ENCODE measurements at places on chromosomes 12 and 14.
A peak's percentile ranks its signal among the peaks of the same experiment; 100 is the strongest.

GRCh38 chr12:25574761-25575160 lies 21.7 kb upstream of the LMNTD1 start:
- DNase-seq, result no peak

GRCh38 chr14:32230181-32230580 lies 27.1 kb upstream of the RNU6-8 start:
- no peak for DNase-seq

- DNase-seq, result no peak
These were observed 38.3 kb downstream of the PRMT8 start for GRCh38 chr12:3529281-3529680.

DNA sequence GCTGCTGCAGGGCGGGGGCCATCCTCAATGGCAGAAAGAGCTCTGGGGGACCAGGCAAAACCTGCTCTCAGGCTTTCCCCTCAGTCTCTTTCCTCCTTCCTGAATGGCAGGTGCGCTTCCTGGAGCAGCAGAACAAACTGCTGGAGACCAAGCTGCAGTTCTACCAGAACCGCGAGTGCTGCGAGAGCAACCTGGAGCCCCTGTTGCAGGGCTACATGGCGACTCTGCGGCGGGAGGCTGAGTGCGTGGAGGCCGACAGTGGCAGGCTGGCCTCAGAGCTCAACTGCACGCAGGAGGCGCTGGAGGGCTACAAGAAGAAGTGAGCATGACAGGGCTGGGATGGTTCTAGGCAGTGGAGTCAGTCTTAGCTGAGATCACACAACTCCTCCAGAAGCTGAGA lies 22.9 kb upstream of the KRT83 start:
- DNase-seq, result no peak

DNA sequence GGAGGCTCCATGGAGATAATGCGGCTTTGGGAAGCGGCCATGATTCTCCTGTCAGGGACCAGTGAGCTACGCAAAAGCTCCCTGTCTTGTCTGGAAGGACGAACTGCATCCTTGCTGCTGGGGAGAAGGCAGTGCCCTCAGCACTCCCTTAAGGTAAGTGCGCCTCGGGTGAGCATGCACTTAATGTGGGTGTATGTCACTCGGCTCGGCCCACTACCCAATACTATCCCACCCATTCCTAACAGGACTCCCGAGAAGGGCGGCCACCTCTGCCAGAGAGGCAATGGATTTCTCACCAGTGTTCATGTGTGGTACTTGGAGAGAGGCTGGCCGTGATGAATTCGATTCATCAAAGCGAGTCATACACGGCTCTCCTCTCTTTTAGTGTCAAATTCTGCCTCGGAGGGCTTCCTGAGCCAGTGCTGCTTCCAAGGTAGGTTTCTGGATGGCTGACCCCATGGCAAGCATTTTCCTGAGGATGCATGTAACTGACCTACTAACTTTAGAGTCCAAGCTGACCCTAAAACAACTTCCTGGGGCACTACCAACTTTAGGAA lies 151.7 kb upstream of the RTL1 start:
- DNase-seq, result no peak

GRCh38 chr14:85248881-85249635 lies 280.9 kb upstream of the FLRT2 start:
- no peak for DNase-seq

- DNase-seq, result no peak
These were observed 8.8 kb downstream of the SMOC1 start for GRCh38 chr14:69887740-69888657.

GRCh38 chr12:131003716-131004045 lies 50.0 kb downstream of the ADGRD1 start:
- no peak for DNase-seq

GRCh38 chr12:28191051-28192048 lies 1.1 kb downstream of the CCDC91 start:
- DNase-seq, result peak; percentile 32

DNA sequence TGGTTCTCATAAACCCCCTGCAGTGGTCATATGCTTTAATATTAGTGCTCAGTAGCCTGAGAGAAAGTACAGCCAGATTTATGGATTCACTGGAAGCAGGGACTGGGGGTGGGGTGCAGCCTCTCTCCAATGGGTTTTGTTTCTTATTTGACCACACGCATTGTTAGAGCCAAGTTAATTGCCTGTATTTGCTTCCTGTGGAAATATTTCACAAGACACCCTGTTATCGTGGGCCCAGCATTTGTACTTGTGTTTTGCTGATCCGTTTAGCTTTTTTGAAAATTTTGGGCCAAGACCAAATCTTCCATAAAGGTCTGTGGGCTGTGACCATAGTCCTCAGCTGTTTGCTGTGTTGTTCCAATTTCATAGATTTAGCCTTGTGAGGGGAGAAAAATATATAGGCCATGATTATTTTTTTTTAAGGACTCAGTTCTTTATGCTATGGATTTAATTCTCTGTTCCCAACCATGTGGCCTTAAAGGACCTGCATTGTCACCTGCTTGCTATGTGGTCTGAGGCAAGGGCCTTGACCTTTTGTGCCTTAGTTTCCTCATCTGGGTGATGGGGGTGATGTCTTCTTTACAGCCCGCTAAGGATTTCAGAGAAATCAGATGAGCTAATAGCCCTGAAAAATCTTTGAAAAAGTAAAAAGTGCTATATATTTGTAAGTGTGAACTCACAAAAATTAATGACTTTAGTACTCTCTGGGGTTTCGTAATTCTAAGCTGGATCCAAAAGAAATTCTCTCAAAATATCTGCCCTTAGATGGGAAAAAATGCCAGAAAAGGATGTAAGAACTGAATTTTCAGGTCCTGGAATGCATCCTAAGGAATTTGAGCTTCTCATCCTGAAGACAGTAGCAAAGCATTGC lies 370.2 kb downstream of the DPF3 start:
- no peak for DNase-seq

DNA sequence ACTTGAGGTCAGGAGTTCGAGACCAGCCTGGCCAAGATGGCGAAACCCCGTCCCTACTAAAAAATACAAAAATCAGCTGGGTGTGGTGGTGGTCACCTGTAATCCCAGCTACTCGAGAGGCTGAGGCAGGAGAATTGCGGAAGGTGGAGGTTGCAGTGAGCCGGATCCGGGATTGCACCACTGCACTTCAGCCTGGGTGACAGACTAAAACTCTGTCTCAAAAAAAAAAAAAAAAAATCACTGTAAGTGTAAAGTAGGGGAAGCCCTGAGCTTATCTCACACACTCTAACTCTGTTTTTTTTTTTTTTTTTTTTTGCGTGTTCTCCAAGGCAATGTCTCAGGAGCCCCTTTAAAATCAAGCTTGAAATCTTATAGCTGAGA lies 421 bp upstream of the RBMS2 start:
- no peak for DNase-seq

GRCh38 chr14:24565766-24566165 lies 10.3 kb downstream of the CTSG start:
- no peak for DNase-seq

GRCh38 chr14:53968726-53969125 lies 12.1 kb upstream of the BMP4 start:
- no peak for DNase-seq

GRCh38 chr12:113230315-113231234 lies 9.3 kb downstream of the TPCN1 start:
- no peak for DNase-seq

GRCh38 chr12:127785540-127785939 lies 481.4 kb upstream of the TMEM132C start:
- no peak for DNase-seq

DNA sequence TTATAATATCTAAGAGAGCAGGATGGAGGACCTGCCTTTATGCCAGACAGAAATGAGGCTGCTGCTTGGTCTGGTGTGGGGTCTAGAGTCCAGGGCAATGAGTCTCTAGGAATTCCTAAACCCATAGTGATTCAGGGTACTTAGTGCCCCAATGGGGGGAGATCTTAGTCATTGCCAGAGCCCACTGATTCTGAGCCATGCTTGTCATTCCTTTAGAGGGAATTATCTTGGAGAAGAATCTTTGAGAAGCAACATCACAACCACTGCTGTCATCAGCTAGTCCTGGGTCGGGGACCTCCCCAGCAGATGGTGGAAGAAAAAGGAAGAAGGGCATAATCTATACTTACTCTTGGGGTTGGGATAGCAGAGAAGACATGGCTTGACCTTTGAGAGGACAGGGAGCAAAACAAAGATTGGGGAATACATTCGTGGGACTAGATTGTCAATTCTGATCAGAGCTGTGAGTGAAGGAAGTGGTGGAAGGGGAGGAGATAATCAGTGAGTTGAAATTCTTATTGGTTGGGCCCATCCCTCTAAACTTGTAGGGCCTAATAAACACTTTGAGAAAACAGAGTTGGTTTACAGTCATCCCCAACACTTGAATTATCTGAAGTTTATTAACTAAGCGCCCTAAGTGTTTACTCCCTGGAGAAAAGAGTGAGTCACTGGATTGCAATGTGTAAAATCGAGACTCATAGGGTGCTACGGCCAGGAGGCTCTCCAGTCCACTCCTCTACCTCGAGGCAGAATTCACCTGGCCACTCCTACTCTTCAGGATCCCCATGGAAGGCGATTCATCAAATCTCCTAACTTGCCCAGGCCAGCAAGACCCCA lies 3.0 kb upstream of the KRT3 start:
- no peak for DNase-seq

GRCh38 chr12:64187370-64187769 lies 34.7 kb downstream of the KICS2 start:
- no peak for DNase-seq

DNA sequence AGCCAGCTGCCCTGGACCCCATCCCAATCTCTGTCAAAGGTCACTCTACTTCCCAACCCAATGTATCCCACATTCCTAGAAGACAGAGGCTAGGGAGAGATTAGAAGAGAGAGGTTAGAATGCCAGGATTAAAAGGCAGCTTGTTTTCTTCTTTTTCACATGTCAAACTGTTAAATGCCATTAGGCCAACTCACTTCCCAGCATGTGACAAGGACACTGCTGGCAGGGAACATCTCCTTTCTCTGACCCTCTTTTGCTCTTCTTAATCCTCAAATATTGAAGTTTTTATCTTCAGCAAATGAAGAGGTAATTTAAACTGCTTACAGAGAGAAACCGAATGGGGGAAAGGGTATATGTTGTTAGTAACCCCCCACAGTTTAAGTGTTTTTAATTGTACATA lies 89.1 kb downstream of the BBS10 start:
- DNase-seq, result no peak

GRCh38 chr14:61525293-61526011 lies 169.9 kb upstream of the HIF1A start:
- DNase-seq, result peak; percentile 69

DNA sequence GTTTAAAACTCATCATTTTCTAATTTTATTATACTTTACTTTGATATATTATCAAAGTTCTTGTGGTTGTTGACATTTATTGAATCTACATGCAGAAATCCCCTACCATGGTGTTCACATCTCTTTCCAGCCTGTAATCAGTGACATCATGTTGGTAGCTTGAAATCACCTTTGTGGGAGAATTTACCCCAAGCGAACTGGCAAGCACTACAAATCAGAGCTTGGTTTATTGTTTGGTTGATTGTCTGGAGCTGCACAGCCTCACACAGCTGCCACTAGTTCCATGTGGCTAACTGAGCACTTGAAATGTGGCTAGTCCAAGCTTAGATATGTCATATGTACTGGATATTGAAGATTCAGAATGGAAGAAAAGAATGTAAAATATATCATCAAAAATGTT lies 15.4 kb upstream of the KRT5 start:
- no peak for DNase-seq
